ENCODE measurements at places on chromosomes 4 and X.
A peak's percentile ranks its signal among the peaks of the same experiment; 100 is the strongest.

DNA sequence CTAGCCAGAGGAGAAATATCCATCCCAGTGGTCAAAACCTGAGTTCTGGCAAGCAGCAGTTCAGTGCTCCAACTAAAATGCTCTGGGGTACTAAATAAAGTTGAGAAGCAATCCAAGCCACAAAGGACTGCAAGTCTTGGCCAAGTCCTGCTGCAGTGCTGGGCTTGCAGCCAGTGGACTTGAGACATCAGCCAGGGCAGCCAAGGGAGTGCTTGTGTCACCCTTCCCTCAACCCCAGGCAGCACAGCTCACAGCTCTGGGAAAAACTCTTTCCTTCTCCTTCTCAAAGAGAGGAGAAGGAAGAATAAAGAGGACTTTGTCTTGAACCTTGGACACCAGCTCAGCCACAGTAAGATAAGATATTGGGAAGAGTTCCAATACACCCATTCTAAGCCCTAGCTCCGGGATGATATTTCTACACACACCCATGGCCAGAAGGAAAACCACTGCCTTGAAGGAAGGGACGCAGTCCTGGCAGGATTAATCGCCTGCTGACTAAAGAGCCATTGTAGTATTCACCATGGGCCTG, 99.8 kb downstream of the PTCHD1 start:
- no peak for DNase-seq

DNA sequence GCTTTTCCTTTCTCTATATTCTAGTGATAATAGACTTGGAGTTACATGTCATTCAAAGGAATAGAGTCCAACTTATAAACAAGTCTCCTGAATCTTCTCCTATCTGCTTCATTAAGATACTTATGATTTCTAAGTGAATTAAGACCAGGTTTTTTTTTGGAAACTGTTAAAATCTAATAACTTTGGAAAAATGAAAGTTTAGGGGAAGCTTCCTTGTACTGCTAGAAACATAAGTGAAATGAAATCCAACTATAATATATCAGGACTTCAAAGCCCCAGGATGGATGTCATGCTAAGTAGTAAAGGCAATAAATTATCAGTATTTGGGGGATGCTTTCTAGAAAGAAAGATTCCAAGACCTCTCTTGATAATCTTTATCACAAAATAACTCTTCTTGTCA, 24.8 kb downstream of the GRIA2 start:
- DNase-seq, result no peak

DNA sequence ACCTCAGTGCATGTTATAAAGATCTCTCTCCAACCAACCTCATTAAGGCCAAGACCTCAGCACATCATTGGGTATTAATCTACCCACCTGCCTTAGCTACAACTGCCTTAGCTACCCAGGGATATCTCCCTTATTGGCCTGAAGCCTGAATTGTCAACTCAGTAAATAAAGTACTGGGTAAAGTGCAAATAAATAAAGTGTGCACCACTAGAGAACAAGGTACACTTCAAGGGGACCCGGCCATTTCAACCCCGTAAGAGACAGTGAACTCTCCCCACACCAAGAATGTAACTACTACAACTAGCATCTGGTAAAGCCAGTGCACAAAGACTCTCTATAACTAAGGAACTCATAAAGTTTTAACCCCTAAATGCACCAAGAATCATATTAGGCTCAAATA, 61.7 kb upstream of the POU3F4 start:
- DNase-seq, result no peak

DNA sequence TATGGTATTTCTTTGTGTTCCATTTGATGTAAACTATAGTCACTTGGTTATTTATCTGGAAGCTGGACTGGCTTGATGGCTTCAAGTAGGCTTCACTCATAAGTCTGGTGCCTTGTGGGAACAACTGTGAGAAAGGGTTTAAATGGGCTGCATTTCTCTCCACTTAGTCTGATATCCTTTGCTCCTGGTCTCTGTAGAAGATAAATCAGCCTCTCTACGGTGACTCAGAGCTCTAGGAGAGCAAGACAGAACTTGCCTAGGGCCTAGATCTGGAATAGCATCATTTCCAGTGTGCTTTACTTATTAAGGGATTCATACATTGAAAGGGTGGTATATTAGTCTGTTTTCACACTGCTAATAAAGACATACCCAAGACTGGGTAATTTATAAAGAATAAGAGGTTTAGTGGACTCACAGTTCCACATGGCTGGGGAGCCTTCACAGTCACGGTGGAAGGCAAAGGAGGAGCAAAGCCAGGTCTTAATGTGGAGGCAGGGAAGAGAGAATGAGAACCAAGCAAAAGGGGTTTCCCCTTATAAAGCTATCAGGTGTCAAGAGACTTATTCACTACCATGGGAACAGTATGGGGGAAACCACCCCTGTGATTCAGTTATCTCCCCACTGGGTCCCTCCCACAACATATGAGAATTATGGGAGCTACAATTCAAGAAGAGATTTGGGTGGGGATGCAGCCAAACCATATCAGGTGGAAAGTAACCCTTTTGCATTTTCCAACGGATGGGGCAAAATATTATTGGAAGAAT, 1746.4 kb upstream of the PCDH7 start:
- DNase-seq, result no peak

GRCh38 chrX:42577936-42578470, 200.0 kb downstream of the PPP1R2C start:
- no peak for DNase-seq

GRCh38 chr4:100510551-100510950, 7.3 kb downstream of the EMCN start:
- DNase-seq, result no peak

GRCh38 chrX:132957211-132958090, 978 bp downstream of the HS6ST2 start:
- DNase-seq, result no peak

DNA sequence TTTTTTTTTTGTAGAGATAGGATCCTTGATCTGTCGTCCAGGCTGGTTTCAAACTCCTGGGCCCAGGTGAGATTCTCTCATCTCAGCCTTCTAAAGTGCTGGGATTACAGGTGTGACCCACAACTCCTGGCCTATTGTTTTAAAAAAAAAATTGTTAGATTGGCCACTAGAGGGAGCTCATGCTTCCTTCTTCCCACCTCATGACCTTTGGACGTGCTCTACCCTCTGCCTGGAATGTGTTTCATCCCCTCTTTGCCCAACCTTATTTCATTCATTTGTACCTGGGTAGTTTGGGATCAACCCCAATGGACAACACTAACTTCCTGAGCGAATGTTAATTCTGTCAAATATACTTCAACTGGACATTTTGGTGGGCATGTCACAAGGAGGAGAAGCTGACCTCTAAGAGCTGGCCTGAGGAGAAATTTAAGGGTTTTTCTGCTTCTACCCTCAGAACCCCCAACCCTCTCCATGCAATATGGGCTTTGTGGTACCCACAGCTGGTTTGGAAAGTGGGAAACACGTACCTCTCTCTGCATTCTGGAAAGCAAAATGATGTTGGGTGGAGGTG, 6.4 kb downstream of the PPEF2 start:
- DNase-seq, result no peak

DNA sequence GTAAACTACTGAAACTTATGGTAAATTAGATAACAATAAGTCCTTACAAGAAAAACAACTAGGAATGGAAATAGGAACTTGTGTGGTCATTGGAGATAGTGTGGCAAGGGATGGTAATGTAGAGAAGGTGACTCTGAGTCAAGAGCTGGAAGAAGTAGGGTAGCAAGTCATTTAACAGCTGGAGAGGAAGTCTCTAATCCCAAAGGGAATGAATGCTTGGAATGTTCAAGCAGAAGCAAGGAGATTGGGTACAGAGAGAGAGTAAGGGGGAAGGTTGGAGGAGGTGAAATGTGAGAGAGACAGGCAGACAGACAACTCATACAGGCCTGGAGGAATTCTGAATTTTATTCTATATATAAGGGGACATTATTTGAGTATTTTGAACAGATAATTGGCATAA, 260.6 kb upstream of the MAD2L1 start:
- no peak for DNase-seq

DNA sequence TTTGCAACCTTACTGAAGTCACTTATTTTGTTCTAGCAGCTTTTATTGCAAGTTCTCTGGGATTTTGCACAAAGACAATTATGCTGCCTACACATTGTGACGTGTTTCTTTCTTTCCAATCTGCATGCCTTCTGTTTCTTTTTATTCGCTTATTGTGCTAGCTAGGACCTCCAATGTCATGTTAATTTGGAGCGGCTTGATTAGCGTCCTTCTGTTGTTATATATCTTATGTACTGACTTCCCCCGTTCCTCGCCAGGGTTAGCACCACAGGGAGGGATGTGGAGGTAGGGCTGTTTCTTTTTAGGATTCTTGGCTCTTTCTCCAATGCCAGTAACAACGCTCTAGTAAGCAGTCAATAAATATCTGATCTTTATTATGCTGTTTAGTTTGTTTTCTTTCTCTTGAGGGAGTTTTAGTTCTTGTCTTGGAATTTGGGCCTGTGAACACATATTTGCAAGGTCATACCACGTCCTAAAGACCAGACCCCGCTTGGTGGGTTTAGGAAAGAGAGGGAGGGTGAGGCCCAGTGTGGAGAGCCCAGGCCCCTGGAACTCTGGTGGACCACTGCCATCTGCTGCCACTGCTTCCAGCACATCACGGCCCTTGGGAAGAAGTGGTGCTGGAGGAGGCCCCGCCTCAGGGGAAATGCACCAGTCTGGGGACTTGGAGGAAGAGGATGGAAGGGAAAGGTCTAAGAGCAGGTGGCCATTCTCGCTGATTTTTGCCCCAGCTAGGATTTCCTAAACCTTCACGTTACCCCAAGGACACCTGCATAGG, 129.1 kb downstream of the TRIML1 start:
- no peak for DNase-seq

DNA sequence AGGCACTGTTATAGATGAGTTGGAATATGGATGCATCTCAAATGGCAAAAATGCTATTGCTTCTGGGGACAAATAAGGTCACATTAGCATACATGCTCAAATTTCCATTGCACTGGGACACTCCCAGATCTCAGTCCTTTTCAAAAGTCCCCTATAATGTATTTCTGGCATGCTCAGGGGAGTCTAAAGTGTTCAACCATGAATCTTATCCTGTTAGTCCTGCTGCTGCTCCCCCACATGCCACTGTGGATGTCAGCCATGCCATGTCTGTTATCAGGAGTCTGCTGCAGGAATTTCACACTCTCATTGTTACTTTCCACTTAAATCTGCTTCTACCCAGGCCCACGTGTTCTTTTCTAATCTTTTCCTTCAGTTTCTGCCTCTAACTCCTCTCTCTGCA, 1000.6 kb downstream of the CCSER1 start:
- DNase-seq, result no peak

GRCh38 chrX:132908891-132909290, 49.5 kb downstream of the HS6ST2 start:
- DNase-seq, result no peak

- DNase-seq, result no peak
Observed at GRCh38 chrX:148024425-148025148, 43.5 kb downstream of the FMR1NB start.

DNA sequence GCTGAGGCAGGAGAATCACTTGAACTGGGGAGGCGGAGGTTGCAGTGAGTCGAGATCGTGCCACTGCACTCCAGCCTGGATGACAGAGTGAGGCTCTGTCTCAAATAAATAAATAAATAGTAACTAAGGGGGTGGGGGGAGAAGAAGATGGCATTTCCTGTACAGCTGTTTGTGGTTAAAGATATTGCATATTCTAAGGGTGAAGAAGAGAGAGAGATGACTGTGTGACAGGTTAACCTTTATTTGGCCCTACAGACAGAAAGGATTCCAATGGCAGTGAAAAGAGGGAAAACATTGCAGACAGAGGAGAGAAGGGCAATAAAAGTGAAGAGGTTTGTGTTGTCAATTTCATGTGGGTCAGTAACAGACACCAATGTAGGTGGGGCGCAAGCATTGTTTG, 9.4 kb downstream of the TASL start:
- DNase-seq, result no peak

DNA sequence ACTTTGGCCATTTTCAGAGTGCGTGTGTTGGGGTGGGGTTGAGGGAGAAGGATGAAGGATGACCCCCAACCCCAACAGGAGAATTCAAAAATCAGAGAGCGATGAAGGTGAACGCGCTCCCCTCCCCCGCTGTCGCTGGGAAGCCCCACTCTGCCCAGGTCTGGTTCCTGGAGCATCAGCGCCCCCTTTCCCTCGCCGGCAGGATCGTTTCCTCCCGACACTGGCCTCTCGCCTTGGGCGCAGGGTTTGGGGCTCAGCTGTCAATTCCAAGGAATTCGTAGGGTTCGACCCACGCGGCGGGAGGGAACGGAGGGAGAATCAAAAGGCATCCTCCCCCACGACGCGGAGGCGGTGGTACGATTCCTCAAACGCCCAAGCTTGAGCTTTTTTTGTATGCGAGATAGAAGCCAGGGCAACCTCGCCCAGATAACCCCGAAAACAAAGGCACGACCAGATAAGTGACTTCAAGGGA, 1.0 kb upstream of the PDGFRA start:
- DNase-seq, result peak; percentile 50

DNA sequence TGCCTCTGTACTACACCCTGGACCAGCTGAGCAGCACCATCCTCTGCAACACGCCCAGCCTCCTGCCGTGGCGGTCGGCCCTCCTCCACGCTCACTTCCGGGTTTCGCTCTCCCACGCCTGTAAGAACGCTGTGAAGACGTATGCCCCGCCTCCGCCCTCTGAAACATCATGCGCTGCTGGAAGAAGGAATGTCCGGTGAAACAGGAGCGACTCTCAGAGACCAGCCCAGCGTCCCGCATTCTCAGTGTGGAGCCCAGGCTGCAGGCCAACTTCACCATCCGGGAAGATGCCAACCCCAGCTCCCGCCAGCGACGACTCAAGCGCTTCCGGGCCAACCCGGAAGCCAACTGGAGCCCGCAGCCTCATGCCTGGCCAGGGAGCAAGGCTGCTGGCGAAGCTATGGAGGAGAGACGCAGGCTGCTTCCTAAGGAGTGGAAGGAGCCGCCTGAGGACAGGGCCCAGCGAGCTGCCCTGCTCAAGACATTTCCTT, 186.1 kb upstream of the SLITRK2 start:
- DNase-seq, result no peak

- no peak for DNase-seq
Observed at GRCh38 chr4:15427161-15427560, 672 bp upstream of the C1QTNF7 start.

DNA sequence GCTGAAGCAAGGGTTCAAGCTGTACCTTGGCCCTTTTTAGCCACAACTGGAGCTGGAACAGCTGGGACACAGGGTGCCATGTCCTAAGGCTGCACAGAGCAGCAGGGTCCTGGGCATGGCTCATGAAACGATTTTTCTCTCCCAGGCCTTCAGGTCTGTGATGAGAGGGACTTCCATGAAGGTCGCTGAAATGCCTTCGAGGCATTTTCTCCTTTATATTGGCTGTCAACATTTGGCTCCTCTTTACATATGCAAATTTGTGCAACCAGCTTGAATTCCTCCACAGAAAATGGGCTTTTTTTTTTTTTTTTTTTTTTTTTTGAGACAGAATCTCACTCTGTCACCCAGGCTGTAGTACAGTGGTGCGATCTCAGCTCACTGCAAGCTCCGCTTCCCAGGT, 430.8 kb downstream of the PCDH11X start:
- DNase-seq, result no peak
